ENCODE measurements at places on chromosomes 3 and 15. TPM values are rescaled to one million over a fixed set of nuclear protein-coding genes. Genes with fewer than 3 reads are reported as not detected.

The ZCWPW2 gene
- 1.7 TPM for total RNA-seq

The TPRG1 gene
- total RNA-seq, result 2.8 TPM

The MESP1 gene
- not detected for total RNA-seq

The GOLGA6D gene
- total RNA-seq, result not detected

The TNFSF10 gene
- total RNA-seq, result 37.7 TPM

The STRIT1 gene
- not detected for total RNA-seq

The PLAAT1 gene
- 2.0 TPM for total RNA-seq

The CLDN18 gene
- not detected for total RNA-seq

The CCDC13 gene
- 0.35 TPM for total RNA-seq

The GOLGA6L7 gene
- not detected for total RNA-seq

Measured in airway epithelial cell (primary cell).